Left cardiac atrium (tissue), 4 donors: ENCODE measurements at places on chromosomes 16 and 17. TPM values are rescaled to one million over a fixed set of nuclear protein-coding genes. Genes with fewer than 3 reads are reported as not detected.

WRAP53 gene
- total RNA-seq, result 3.7 TPM

UBB gene
- 1,163 TPM for total RNA-seq

C1QL1 gene
- 0.94 TPM for total RNA-seq

ORAI3 gene
- 8.8 TPM for total RNA-seq

- DNase-seq, result no peak
Observed at GRCh38 chr16:13779676-13780075, 140.3 kb upstream of the ERCC4 start.

GRCh38 chr16:12417030-12417814 is 386.5 kb downstream of the CPPED1 start:
- no peak for DNase-seq

GRCh38 chr17:74295625-74296547 is 21.9 kb downstream of the DNAI2 start:
- DNase-seq, result peak; percentile 61

DNA sequence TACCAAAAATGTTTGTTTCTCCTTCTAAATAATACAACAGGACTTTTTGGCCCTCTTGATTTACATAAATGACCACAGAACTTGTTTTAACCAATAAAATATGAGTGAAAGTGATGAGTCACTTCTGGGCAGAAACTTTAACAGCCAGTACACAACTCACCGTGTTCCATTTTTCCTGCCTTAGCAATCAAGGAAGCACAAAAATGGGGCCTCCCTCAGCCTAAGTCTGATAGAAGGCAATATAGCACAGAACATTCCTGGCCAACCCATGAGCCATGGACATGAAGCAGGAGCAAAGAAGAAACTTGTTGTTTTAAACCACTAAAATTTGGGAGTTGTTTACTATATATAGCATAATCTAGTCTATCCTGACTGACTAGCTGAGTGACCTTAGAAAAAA is 61.1 kb upstream of the MTMR4 start:
- DNase-seq, result no peak

- DNase-seq, result no peak
Observed at GRCh38 chr17:2755891-2756724, 6.7 kb upstream of the CCDC92B start.

DNA sequence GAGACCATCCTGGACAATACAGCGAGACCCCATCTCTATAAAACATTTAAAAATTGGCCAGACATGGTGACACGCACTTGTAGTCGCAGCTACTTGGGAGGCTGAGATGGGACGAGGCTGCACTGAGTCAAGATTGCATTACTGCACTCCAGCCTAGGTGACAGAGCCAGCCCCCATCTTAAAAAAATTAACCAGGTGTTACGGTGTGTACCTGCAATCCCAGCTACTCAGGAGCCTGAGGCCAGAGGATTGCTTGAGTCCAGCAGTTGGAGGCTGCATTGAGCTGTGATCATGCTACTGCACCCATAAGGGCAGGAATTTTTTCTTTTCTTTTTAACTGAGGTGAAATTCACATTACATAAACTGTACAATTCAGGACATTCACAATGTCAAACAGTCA is 16.9 kb upstream of the TMC7 start:
- no peak for DNase-seq

DNA sequence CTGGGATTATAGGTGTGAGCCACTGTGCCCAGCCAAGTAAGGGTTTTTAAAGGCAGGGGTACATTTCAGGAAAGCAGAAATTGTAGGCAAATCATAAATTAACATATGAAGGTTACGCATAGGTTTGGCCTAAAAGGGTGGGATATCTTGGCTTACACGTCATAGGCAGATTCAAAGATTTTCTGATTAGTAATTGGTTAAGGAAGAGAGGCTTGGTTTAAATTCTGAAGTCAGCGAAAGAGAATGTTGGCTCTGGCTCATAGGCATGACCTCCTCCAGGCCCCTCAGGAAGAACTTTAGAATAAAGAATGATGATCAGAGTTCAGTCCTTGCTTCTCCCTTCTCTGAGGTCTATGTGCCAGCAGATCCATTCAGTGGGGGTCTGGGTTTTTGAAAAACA is 124.8 kb upstream of the RBBP6 start:
- no peak for DNase-seq

DNA sequence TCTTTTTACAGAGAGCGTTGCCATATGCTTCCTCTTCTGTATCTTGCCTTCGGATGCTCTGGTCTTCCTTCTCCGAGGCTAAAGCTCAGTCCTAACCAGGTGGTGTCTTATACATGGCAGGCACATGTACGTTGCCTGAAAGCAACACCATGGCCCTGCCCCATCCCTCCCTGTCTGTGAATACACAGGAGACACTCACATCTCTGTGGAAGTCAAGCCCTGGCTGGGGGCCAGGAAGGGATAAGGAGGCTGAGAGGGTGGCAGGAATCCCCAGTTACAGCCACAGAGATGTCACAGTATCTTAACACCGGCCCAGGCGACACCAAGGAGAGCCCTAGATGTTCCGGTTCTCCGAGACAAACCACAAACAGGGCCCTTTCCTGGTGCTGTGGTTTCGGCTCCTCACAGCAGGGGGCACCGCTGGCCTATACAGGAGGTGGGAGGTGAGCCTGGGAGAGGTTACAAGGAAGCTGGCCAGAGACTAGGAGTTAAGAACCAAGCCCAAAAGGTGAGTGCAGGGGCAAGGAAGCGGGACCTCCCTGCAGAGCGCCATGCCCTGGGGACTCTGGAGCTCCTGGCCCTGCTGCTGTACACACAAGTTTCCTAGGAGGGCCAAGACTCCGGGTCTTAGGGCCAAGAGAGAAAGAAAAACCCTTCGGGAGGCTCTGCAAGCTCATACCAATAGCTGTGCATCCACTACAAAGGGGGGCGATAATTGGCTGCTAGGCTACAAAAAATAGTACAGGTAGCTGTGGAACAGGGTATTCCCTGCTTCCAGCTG is 41.7 kb downstream of the SRL start:
- DNase-seq, result peak; percentile 59

GRCh38 chr17:80264205-80265075 is 3.8 kb downstream of the RNF213 start:
- no peak for DNase-seq

GRCh38 chr17:27453471-27453870 is 2.8 kb upstream of the KSR1 start:
- DNase-seq, result no peak

- DNase-seq, result no peak
Observed at GRCh38 chr17:44063704-44064639, 2.5 kb downstream of the LSM12 start.

DNA sequence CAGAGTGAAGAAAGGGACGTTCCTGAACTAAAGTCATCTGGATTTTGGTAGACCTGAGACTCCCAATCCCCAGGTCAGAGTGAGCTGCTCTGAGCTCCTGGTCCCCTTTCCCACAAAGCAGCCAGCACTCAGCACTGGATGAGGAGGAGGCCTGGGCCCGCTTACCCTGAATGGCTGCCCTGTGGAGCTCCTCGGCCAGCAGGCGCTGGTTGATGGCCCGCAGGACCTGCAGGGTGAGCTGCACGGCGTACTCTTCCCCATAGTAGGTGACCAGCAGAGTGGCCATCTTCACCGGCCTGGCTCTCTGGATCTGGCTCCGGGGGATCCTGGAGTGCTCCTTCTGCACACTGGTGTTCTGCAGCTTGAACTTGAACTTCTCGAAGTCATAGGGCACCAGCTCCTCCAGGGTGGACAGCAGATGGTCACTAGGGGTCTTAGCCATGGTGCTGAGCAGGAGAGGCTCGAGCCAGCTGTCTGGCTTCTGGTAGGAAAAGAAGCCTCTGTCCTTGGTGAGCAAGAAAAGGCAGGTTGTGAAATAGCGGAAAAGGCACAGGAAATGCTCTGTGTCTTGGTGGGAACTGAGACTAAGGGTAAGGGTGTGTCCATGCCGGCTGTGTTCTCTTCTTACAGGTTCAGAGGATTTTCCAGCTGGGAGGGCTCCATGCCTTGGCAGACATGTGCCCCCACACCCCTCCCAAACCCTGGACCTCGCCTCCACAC is at the start of gene MEFV:
Gene MEFV, minus strand, starts transcription at position 488 of the 720 bp plus-strand sequence. Its CDS starts 46 bp downstream, at position 442.
- no peak for DNase-seq

DNA sequence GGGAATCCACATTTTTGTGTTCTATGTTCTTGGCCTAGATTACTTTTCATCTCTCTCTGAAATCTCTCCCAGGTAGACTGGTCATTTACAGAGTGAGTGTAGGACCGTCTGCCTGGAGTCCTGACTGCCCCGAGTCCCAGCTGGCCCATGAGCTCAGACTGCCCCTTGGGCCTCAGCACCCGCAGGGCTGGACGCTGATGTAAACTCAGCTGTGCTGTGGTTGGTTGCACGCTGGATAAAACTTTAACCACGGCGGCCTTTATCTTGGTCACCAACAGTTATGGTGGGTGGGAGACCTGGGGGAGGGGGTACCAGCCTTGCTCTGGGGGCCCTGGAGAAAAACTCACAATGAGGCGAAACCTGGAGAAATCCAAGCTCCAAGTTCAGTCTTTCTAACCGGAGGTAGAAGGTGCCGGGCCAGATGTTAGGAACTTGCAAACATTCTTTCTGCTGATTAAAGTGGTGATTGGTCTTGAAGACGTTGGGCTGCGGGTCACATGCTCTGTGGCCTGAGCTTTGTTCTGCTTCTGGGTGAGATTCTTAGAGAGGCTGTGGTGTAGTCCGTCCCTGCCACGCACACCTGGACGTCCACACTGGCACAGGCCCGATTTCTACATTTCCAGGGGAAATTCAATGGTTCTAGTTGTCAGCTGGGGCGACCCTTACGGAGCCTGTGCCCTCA is 6.9 kb downstream of the METRNL start:
- no peak for DNase-seq

DNA sequence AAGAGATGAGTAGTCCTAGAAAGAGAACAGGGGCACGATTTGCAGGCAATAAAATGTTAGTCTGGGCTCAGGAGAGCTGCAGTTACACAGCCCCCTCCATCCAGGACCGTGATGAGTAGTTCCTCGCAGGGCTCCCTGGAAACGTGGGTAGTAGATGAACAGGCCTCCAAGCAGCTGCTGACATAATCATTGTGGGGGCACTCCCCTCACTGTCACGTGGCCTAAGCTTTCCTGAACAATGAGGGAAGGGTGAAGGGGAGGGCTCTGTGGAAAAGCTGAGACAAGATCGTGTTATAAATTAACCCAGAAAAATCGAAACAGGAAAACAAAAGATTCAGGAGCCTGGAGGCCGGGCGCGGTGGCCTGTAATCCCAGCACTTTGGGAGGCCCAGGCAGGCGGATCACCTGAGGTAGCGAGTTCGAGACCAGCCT is 1.3 kb upstream of the PER1 start:
- DNase-seq, result peak; percentile 89

DNA sequence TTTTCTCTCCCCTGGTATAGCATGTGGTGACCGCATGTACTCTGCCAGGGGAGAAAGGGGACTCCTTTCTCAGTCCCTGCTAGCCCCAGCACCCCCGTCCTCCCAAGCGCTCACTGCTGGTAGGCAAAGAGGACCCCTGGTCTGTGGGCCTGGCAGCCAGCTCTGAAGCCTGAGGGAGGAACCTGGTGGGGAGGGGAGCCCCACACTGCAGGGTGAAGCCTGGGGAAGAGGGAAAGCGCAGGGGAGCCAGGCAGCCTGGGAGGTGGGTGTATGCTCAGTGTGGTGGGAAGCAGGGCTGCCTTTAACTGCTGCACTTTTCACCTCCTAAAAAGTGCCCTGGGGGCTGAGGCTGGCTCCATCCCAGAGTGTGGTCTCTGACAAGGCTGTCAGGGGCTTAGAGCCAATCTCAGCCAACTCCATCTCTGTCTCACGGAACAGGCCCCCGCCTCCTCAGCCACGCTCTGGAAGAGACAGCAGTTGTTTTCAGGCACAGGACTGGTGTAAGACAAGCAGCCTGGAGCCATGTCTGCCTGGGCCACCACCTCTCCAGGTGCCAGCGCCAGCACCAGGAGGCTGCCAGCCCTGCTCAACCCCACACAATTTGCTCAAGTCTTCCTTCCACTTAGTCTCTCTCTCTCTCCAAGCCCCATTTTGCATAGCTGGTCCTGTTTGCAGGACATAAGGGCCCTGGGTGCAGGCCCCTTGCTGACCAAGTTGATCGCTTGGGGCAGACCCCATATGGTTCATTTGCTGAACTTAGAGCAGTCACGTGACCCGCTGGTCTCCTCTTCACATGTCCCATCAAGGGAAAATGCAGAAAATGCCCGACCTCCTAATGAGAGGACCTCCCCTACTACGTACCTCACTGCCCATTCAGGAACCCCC is 14.7 kb upstream of the TBX2 start:
- no peak for DNase-seq

GRCh38 chr16:69077251-69077650 is 28.2 kb upstream of the HAS3 start:
- no peak for DNase-seq
